Glutamatergic neuron (in vitro differentiated cells): ENCODE measurements at places on chromosomes 1 and 21. TPM values are rescaled to one million over a fixed set of nuclear protein-coding genes. Genes with fewer than 3 reads are reported as not detected.
A peak's percentile ranks its signal among the peaks of the same experiment; 100 is the strongest.

The HCRTR1 gene
- total RNA-seq = not detected

- H3K27me3 ChIP-seq = peaks cover 2% of the 10 kb centered on the region
- no peaks in the 10 kb centered on the region for H3K4me1 ChIP-seq
These were observed 874.1 kb upstream of the B3GALT2 start for GRCh38 chr1:194060481-194060880.

The KRTAP7-1 gene
- not detected for total RNA-seq

The C1orf167 gene
- not detected for total RNA-seq

The SPRR5 gene
- total RNA-seq = not detected

The PLA2G5 gene
- total RNA-seq = not detected

- H3K27ac ChIP-seq = no peak overlapping the region
- no peak for DNase-seq
- no peaks in the 10 kb centered on the region for H3K36me3 ChIP-seq
- peaks cover 3% of the 10 kb centered on the region for H3K27me3 ChIP-seq
These were observed 923.4 kb downstream of the NCAM2 start for GRCh38 chr21:21921410-21922232.

The ZBTB8B gene
- total RNA-seq = 0.44 TPM

DNA sequence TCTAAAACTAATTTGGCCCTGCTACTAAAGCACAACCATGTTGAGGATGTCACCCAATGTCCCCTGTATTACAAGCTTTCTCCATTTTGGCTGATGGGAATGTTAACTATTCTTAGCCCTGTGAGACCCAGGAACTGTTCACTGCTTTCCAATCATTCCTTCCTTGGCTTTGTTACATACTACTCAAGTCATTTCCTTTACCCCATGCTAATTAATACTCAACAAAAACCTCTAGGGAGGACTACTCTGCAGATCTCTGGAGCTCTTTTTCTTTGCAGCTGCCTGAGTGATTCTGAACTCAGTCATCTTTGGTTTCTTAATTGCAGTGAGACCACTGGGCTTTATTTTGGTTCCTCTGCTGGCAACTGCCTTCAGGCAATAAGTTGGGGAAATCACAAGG, 23.3 kb upstream of the RPE65 start:
- no peaks in the 10 kb centered on the region for H3K27me3 ChIP-seq
- no peaks in the 10 kb centered on the region for H3K36me3 ChIP-seq
- H3K27ac ChIP-seq = no peak overlapping the region
- no peak for DNase-seq

- peaks cover 5% of the 10 kb centered on the region for H3K4me1 ChIP-seq
- H3K27ac ChIP-seq = no peak overlapping the region
- no peak for DNase-seq
- H3K4me3 ChIP-seq = no peak overlapping the region
These were observed 47.7 kb upstream of the DNAH14 start for GRCh38 chr1:224881762-224882211.

- no peak for DNase-seq
- H3K36me3 ChIP-seq = no peaks in the 10 kb centered on the region
- H3K27ac ChIP-seq = no peak overlapping the region
- H3K4me3 ChIP-seq = no peak overlapping the region
- H3K27me3 ChIP-seq = peaks cover 3% of the 10 kb centered on the region
These were observed 23.9 kb upstream of the SPRR2G start for GRCh38 chr1:153174624-153175023.

GRCh38 chr1:20070357-20070756, 363 bp downstream of the PLA2G5 start:
- no peak overlapping the region for H3K4me3 ChIP-seq
- H3K27me3 ChIP-seq = peaks cover 2% of the 10 kb centered on the region

DNA sequence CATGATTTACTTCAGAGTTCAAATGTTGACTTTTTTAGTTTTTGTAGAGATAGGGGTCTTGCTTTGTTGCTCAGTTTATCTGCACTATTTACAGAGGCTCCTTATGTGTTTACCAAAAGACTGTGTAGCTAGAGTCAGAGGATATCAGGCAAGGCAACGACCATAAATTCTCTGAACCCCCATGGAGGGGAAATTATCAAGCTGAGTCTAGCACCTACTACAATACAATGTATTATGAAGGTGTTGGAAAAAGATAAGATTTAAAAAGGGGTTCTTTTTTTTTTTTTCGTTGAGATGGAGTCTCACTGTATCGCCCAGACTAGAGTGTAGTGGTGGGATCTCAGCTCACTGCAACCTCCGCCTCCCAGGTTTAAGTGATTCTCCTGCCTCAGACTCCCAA, 16.4 kb downstream of the GMEB1 start:
- peaks cover 2% of the 10 kb centered on the region for H3K27me3 ChIP-seq
- no peak overlapping the region for H3K27ac ChIP-seq
- no peak for DNase-seq
- H3K4me3 ChIP-seq = no peak overlapping the region
- no peaks in the 10 kb centered on the region for H3K36me3 ChIP-seq

The GJB4 gene
- total RNA-seq = not detected

The NBPF10 gene
- 0.25 TPM for total RNA-seq

- no peaks in the 10 kb centered on the region for H3K27me3 ChIP-seq
- no peak for DNase-seq
- peaks cover 7% of the 10 kb centered on the region for H3K4me1 ChIP-seq
- no peak overlapping the region for H3K4me3 ChIP-seq
- no peak overlapping the region for H3K27ac ChIP-seq
These were observed 28.7 kb downstream of the PHC2 start for GRCh38 chr1:33402206-33402605.

The KLHDC7A gene
- not detected for total RNA-seq

The C1orf105 gene
- total RNA-seq = not detected

DNA sequence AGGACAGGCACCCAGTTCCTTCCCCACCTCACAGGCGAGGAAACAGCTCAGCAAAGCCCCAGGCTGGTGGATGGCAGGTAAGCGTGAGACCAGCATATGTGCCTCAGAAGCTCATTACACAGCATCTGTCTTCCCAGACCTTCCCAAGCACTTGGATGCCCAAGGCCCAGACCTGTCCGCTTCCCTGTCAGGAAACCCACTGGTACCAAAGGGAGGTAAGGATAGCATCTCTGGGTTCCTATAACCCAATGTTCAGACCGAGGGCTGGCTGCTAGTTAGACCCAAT, 3.3 kb downstream of the POFUT2 start:
- peaks cover 14% of the 10 kb centered on the region for H3K27me3 ChIP-seq
- no peak overlapping the region for H3K27ac ChIP-seq
- H3K4me3 ChIP-seq = peak overlapping the region; percentile 69
- DNase-seq = no peak
- H3K36me3 ChIP-seq = peaks cover 13% of the 10 kb centered on the region
- H3K4me1 ChIP-seq = peaks cover 48% of the 10 kb centered on the region

DNA sequence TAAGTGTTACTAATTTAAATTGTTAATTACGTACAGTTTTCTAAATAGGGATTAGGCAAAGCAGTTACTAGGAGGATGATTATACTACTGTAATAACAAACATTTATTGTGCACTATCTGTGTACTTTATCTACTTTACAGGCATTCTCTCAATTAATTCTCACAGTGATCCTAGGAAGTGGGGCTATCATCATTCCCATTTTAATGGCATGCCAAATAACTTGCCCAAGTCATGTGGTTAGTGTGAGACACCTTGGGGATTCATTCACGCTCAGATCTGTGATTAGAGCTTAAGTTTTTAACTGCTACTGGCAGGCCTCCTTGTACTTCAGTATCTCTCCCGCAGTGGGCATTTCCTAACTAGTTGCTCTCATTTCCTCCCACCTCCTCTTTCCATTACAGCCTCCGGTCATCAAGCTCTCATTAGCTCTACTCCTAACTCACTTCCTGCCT, 11.5 kb downstream of the PHLDA3 start:
- H3K36me3 ChIP-seq = no peaks in the 10 kb centered on the region
- H3K27me3 ChIP-seq = no peaks in the 10 kb centered on the region
- H3K27ac ChIP-seq = no peak overlapping the region
- no peak for DNase-seq
